ENCODE measurements at places on chromosomes 16 and 17.

DNA sequence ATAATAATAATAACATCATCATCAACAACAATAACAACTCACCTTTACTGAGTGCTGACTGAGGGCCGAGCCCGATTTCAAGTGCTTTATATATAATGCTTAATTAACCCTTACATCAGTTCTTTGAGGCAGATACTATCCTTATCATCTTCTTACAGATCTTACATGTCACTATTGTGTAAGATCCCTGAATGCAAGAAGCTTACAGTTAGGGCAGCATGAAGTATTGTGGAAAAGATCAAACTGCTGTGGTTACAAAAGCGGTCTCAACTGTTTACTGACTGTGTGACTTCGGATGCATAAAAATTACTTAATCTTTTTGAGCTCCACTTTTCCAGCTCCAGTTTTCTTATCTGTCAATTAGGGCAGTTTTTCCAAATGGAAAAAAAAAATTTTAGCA lies 3.3 kb downstream of the VAT1 start:
- DNase-seq = no peak

- DNase-seq = no peak
Measured at GRCh38 chr16:23351360-23351759, 49.3 kb downstream of the SCNN1B start.

- no peak for DNase-seq
Measured at GRCh38 chr17:499951-500461, 147.4 kb upstream of the RPH3AL start.

GRCh38 chr16:660132-660458 lies 7.8 kb upstream of the RHOT2 start:
- no peak for DNase-seq

- DNase-seq = peak; percentile 55
Measured at GRCh38 chr17:67212714-67213417, 32.1 kb downstream of the HELZ start.

DNA sequence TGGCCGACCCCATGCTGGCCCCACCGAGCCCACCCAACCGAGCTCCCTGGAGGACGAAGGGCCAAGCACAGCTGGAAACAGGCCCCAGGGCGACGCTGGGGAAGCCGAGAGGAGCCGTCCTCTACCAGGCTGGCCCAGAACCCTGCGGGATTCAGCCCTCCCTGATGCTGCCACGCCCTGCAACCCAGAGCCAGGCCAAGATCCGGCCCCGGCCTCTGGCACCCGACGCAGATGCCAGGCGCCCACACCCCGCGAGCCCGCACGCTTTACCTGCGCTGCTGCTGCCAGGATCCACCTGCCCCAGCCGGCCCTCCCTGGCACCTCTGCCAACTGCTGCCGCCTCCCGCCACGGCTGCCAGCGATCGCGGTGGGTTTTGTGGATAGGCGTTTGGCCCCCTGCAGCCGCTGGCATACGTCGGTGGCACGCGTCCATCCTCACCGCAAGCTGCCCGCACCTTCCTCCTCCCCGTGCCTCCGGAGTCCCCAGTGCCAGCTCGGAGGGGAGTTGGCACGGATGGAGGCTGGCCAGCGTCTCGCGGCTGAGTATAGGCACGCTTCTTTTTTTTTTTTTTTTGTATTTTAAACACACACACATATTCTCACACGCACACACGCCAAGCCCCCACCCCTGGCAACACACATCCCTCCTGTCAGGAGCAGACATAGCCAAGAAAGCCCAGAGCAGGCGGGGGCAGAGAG lies 41.3 kb upstream of the ACSF3 start:
- no peak for DNase-seq

DNA sequence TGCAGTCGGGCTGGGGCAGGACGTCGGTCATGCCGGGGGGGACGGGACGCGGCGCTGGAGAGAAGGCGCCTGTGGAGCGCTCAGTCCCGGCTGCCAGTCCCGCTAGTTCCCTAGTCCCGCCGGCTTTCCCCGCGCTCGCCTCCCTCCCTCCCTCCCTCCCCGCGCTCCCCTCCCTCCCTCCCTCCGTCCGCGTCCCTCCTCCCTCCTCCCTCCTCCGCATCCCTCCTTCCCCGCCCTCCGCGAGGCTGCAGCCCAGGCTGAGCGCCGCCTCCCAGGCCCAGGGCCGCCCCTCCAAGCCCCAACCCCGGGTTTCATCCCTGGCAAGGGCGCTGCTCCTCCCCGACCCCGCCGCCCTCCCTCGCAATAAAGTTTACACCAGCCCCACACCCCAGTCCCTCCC lies 34.8 kb downstream of the TIMM22 start:
- DNase-seq = peak; percentile 36
